ENCODE measurements at places on chromosomes 3 and 15.

GRCh38 chr3:98646680-98647079 is 53.3 kb upstream of the CPOX start:
- DNase-seq = no peak

DNA sequence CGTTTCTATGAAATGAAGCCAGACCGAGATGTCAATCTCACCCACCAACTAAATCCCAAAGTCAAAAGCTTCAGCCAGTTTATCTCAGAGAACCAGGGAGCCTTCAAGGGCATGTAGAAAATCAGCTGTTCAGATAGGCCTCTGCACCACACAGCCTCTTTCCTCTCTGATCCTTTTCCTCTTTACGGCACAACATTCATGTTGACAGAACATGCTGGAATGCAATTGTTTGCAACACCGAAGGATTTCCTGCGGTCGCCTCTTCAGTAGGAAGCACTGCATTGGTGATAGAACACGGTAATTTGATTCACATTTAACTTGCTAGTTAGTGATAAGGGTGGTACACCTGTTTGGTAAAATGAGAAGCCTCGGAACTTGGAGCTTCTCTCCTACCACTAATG is 41.9 kb upstream of the TRA2B start:
- no peak for DNase-seq

GRCh38 chr3:193883551-193883950 is 252.4 kb upstream of the HES1 start:
- no peak for DNase-seq

DNA sequence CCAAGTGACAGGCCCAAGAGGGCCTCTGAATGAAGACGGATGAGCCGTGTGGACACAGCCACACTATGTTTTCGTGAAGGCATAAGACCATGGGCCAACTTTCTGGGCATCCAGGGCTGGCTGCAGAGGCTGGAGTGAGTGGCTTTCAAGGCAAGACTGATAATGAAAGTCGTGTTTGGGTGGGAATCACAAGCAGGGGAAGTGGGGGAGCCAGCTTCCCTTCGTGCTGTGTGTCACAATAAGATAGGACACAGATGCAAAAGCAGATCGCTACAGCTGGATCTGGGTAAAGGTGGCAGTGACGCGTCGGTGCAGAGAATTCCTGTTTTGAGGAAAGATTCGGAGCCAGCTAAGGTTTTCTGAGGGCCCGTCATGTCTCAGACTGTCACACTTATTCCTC is 309.8 kb upstream of the CTDSPL start:
- DNase-seq = no peak

- no peak for DNase-seq
Observed at GRCh38 chr15:72050700-72051099, 67.2 kb downstream of the MYO9A start.

DNA sequence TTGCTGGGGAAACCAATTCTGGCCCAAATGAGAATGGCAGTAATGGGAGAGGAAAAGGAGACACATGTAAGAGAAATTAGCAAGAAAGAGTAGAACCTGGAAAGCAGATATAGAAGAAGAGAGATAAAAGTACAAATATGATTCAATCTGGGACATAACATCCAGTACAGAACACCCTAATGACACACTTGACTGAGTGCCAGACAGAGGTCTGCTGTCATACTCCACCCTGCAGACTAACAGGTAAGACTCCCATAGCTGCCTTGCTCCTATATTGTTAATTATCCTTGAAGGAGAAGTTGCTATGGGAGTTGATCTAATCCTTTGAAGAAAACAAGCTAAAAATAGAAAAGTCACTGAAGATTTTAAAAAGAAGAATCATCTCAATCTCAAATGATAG is 21.1 kb downstream of the CCPG1 start:
- no peak for DNase-seq

- DNase-seq = no peak
Observed at GRCh38 chr3:177320765-177321247, 123.5 kb upstream of the TBL1XR1 start.

- peak; percentile 79 for DNase-seq
Observed at GRCh38 chr15:52100807-52101442, 11.7 kb downstream of the BCL2L10 start.

GRCh38 chr15:96058103-96058851 is 272.2 kb upstream of the NR2F2 start:
- DNase-seq = no peak

GRCh38 chr15:50825946-50826345 is 60.4 kb upstream of the SPPL2A start:
- no peak for DNase-seq

DNA sequence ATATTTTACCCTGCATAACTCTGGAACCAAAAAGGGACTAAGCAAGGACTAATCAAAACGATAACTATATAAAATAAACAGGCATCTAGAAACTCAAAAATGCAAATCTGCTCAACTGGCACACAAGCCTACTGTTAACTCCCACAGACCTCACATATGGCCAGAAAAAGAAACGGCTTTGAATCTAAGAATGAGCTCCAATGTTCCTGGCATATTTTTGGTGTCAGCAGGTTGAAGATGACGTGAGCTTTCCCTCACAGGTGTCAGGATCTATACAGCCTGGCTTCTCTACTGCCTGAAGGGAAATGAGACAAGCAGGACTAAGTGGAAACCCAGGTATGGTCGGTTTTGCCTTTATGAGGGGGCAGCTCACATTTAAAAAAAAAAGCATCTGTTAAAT is 120.1 kb upstream of the SPATA12 start:
- DNase-seq = no peak
